ENCODE measurements at places on chromosomes 3 and 15. TPM values are rescaled to one million over a fixed set of nuclear protein-coding genes. Genes with fewer than 3 reads are reported as not detected.

CHL1 gene
- total RNA-seq: 25.8 TPM

ANKUB1 gene
- total RNA-seq: not detected

DUOXA2 gene
- total RNA-seq: 1.5 TPM

CCR5 gene
- total RNA-seq: 3.9 TPM

- no peak for DNase-seq
- no peaks in the 10 kb centered on the region for H3K27me3 ChIP-seq
- peak within 1 kb of the TSS; percentile 95 for H3K4me3 ChIP-seq
- H3K27ac ChIP-seq: peak within 1 kb of the TSS; percentile 89
Measured at GRCh38 chr15:74937590-74938371, at the start of gene COX5A. Gene COX5A, minus strand, starts transcription at chr15:74938073. Its CDS starts 59 bp downstream, at chr15:74938014.

GRCh38 chr15:97502038-97502437 is 458.5 kb upstream of the ARRDC4 start:
- DNase-seq: no peak
- H3K4me3 ChIP-seq: no peak overlapping the region
- H3K27me3 ChIP-seq: no peaks in the 10 kb centered on the region
- H3K4me1 ChIP-seq: no peaks in the 10 kb centered on the region
- no peaks in the 10 kb centered on the region for H3K36me3 ChIP-seq

- no peaks in the 10 kb centered on the region for H3K36me3 ChIP-seq
- H3K4me1 ChIP-seq: no peaks in the 10 kb centered on the region
- no peak overlapping the region for H3K4me3 ChIP-seq
- H3K27me3 ChIP-seq: no peaks in the 10 kb centered on the region
- no peak overlapping the region for H3K27ac ChIP-seq
- DNase-seq: no peak
Measured at GRCh38 chr15:87577336-87577735, 679.2 kb downstream of the NTRK3 start.

DNA sequence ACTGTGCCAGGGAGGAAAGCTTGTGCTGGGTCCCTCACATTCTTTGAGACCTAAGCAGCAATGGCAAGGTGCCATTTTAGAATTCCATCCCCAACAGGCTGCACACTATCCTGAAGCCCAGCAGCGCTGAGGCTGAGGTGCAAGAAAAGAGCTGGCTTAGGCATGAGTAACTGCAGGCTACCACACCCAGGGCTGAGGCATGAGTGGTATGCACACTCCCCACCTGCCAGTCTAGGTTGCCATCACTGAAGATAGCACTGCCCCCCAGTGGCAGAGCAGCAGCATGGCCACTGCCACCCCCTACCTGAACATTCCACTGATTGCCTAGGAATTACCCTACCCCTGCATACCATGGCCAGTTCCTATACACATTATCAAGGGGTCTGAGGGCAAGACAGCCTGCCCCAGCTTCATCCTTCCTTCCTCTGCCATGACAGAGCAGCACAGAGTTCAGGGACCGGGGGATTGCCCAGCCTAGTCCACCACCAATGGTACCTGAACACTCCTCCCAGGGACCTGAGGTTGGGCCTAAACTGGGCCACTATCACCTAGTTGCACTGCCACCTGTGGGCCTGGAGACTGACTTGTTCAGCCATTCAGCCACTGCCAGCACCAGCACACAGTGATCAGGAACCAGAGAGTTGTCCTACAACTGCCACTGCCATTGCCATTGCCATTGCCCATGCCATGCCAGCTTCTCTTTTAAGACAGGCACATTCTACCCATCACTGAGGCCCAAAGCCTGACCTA is 129.8 kb downstream of the SATB1 start:
- H3K4me3 ChIP-seq: no peak overlapping the region
- H3K4me1 ChIP-seq: no peaks in the 10 kb centered on the region
- DNase-seq: no peak
- no peak overlapping the region for H3K27ac ChIP-seq

GRCh38 chr15:65518633-65519285 is 1.3 kb upstream of the DPP8 start:
- H3K27ac ChIP-seq: no peak overlapping the region
- no peaks in the 10 kb centered on the region for H3K27me3 ChIP-seq
- H3K4me3 ChIP-seq: no peak overlapping the region
- DNase-seq: no peak
- no peaks in the 10 kb centered on the region for H3K36me3 ChIP-seq

Measured in vagina (tissue), 2 donors.